ENCODE measurements at places on chromosomes 11 and 22.

- DNase-seq, result no peak
These were observed 58.2 kb upstream of the EED start for GRCh38 chr11:86186386-86186785.

- no peak for DNase-seq
These were observed 126.4 kb upstream of the E2F8 start for GRCh38 chr11:19366992-19367709.

GRCh38 chr11:111736621-111737443, 29.4 kb downstream of the PPP2R1B start:
- no peak for DNase-seq

DNA sequence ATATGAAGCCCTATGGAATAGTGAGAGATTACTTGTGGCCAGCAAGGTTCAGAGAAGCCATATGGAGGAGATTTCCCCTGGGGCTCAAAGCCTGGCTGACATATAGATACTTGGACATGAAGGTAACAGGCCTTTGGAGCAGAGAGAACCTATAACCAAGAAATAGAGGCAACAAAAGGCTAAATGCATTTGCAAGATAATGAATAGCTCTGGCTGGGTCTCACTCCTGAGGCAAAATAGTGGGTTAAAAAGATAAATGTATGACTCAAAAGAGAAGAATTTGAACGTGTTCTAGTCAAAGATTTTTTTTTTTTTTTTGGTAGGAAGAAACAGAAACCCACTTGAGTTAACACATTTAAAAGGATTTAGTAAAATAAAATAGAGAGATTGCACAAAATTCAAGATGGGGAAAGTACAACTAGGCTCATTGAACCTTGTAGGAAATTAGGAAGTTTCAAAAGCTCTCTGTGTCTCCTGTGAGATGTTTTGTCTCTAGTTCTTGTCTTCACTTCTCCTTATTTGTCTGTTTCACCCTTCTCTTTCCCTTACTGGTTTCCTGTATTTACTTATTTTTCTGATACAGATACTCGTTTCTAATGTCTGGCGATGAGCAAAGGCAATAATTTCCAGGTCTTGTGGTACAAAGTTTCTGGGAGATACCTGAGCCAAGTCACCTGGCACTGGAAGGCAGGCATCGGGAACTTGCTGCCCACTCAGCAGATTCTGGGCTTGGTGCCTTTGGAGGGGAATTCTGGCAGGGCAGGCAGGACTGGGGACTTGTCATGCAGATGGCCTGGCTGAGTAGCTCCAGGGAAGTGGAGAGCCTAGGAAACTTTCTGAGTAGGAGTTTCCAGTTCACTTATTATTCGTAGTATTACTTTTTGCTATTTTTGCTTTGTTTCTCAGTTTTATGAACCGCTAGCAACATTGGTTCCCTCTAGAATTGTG, 49.2 kb upstream of the SESN3 start:
- DNase-seq, result no peak

DNA sequence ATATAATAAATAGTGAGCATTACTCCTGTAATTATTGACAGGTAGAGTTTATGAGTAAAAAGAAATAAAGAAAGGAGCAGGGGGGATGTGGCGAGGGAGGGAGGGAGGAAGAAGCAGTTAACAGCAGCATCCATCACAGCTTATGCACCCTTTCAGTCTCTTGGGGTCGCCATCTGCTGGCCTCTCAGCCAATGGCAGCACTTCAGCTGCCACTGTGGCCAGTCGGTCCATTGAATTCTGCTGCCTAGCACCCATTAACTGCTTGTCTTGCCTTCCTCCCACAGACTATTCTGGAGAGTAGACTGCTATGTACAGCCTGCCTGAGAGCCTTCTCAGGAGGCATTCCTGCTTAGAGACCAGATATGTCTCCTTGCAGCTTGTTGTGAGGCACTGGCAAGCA, 388.3 kb downstream of the TENM4 start:
- no peak for DNase-seq

Measured in retinal pigment epithelial cell (primary cell).